Endothelial cell of umbilical vein (primary cell): ENCODE measurements at places on chromosomes 4 and X. TPM values are rescaled to one million over a fixed set of nuclear protein-coding genes. Genes with fewer than 3 reads are reported as not detected.

EDA2R gene
- total RNA-seq: 0.39 and 1.9 TPM in 2 replicates

MAGEC3 gene
- total RNA-seq: not detected in 2 replicates

DNA sequence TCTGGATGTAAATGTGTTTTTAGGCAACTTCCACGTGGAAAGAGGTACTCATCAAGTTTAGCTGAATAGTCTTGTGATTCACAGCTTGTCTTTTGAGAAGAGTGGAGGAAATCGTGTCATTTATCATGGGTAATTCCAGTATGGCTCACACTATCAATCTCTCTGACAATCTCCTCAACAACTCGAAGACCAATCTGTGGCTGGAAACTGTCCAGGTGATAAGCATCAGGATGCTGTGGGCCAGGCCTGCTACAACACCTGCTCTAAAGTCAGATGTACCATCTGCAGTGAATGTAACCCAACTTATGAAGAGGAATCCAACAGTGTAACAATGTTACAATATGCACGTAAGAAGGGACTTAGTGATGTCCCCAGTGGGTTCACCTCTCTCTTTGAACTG is 132.1 kb upstream of the GK2 start:
- no peak for DNase-seq

XK gene
- total RNA-seq: 0.07 TPM in 1 of 2 replicates, not detected in the other

PARM1 gene
- not detected in 2 replicates for total RNA-seq

GRCh38 chrX:3379111-3379510 is 32.7 kb upstream of the MXRA5 start:
- no peak for DNase-seq

EGF gene
- total RNA-seq: not detected in 2 replicates

SLC10A6 gene
- not detected in 2 replicates for total RNA-seq

RPS3A gene
- 1,468 and 1,494 TPM in 2 replicates for total RNA-seq

GRCh38 chrX:50756276-50756675 is 57.7 kb downstream of the SHROOM4 start:
- DNase-seq: no peak

SPP1 gene
- total RNA-seq: not detected in 2 replicates

- DNase-seq: peak; percentile 71
Measured at GRCh38 chr4:101187841-101188240, 159.5 kb downstream of the PPP3CA start.

UGT2A1 gene
- total RNA-seq: not detected in 2 replicates

DNA sequence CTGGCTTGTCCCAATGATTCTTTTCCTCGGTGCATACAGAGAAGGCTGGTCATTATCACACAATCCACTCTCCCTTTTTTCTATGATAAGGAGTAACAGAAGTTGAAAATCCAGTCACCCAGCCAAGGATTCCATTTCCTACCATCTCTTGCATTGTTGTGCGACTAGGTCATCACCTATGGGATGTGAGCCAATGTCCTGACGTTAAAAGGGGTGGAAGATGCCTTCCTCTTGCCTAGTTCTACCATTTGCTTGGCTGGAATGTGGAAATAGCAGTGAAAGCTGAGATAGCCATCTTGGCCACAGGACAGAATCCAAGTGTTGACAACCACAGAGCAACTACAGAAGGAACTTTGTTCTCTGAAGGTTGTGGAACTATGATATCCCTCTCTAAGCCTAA is 132.2 kb upstream of the KIT start:
- no peak for DNase-seq

DNA sequence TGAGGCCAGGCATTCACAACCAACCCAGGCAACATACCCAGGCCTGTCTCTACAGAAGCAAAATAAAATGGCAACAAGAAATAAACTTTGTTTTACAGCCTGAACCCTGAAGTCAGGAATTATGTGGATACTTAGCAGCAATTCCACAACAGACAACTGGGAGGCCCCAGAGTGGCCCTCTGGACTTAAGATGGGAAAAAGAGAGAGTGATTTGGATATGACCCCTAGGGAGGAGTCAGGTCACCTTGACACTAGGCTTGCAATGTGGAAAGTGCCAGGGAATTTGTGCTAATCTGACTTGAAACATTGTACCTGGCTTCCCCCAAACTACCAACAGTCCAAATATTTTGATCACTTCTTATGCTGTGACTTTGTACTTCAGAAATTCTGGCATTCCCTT is 193.1 kb downstream of the PARM1 start:
- DNase-seq: no peak
